ENCODE measurements at places on chromosomes 2 and 18.

DNA sequence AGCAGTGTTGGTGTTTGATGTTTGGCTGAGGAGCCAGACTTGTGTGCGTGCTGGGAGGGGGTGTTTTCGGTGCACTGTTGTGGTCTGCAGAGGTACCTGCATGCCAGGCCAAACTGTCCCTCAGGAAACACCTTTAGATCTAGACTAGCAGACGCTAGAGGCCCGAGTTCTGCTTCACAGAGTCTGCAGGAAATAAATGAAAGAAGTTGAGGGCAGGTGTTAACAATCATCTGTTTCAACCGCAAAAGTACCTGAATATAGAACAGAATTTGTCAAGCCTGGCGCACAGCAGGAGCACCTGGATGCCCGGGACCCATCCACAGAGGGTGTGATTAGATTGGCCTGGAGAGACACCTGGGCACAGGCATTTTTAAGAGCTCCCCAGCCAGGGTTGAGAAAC, 40.5 kb upstream of the REL start:
- no peak for DNase-seq

DNA sequence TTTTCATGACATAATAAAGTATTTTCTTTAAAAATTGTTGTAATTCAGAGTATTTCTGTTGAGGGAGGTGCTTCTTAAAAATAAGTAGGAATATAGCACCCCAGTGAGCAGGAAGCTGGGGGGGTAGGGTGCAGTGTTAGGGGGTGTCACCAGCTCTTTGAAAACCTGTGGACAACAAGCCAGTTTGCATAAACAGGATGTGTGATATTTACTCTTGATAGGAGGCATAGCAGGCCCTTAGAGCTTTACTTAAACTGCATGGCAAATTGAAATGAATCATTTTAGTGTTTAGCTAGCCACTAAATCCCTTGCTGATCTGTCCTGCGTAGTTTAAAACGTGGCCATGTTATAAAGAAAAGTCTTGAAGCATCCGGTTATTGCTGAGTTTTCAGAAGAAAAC, 8.4 kb downstream of the TGIF1 start:
- DNase-seq, result no peak

DNA sequence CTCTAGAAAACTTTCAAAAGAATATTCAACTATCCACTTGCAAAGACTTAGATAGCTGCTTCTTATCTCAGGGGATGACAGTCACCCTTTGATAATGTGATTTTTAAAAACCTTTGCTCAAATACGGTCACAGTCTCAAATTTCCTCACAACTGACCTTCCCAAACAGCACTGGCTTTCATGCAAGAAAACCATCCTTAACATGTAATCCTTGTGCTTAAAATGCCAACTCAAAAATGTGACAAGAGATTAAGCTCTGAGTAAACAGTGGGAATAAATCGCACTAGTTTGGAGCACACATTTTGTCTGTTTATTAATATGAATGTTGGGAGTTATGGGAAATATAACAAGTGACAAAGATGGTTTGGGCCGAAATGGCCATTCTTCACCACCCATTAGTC, 87.5 kb upstream of the CCBE1 start:
- no peak for DNase-seq

- no peak for DNase-seq
Measured at GRCh38 chr2:3238951-3239841, 138.4 kb downstream of the EIPR1 start.

- no peak for DNase-seq
Measured at GRCh38 chr2:11154016-11154922, 998 bp upstream of the SLC66A3 start.

DNA sequence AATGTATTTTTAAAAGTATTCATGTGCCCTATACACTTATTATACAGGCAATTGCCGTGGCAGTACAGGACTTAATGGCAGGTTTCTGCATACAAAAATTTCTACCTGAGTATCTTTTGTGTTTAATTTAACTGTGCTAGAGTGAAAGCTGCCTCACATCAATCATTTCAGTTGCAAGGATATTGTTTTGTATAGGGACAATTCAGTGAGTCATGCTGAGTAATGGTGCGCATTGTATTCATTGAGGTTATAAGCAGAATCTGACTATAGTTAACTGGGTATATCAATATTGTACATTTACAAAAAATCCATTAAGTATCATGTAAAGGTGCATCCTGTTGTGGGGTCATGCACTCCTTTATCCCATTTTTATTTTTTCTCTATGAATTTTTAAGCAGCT, 121.5 kb downstream of the GCA start:
- no peak for DNase-seq

GRCh38 chr2:40543381-40543780, 91.5 kb upstream of the SLC8A1 start:
- DNase-seq, result no peak

- DNase-seq, result no peak
Measured at GRCh38 chr18:34772887-34773286, 62.8 kb downstream of the DTNA start.

- DNase-seq, result no peak
Measured at GRCh38 chr2:145728511-145728910, 1208.6 kb upstream of the ZEB2 start.

DNA sequence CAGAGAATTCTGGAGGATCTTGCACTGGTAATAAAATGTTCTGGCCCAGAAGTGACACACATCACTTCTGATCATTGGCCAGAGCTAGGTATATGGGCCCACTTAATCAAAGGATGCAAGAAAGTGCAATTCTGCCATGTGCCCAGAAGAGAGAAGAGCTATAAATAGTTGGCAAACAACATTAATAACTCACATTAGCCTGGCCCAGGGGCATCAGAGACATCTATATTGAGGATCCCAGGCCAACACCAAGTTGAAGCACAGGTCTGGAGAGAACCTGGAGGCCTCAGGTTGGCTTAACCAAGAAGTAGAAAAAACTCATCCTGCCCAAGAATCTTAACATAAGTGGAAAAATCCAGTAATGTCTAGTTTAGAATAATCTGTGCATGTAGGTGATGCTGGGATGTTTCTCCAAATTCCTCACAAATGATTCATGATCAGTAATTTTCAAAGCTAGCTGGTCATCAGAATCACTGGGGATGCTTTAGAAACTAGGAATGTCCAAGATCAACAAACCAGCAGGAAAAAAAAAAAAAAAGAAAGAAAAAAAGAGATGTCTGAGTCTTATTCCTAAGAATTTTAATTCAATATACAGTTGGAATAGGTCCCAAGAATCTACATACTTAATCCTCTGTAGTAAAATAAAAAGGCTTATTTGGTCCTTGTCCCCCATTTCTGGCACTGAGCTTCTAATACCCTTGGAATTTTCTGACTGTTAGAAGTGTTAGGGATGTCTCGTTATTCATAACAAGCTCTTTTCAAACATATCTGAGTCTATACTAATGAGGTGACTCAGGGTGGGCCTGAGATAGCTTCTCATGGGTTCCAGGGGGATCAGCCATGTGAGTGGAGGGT, 35.0 kb upstream of the EVA1A start:
- DNase-seq, result no peak

GRCh38 chr18:36366994-36367839, 69.7 kb downstream of the FHOD3 start:
- DNase-seq, result no peak

DNA sequence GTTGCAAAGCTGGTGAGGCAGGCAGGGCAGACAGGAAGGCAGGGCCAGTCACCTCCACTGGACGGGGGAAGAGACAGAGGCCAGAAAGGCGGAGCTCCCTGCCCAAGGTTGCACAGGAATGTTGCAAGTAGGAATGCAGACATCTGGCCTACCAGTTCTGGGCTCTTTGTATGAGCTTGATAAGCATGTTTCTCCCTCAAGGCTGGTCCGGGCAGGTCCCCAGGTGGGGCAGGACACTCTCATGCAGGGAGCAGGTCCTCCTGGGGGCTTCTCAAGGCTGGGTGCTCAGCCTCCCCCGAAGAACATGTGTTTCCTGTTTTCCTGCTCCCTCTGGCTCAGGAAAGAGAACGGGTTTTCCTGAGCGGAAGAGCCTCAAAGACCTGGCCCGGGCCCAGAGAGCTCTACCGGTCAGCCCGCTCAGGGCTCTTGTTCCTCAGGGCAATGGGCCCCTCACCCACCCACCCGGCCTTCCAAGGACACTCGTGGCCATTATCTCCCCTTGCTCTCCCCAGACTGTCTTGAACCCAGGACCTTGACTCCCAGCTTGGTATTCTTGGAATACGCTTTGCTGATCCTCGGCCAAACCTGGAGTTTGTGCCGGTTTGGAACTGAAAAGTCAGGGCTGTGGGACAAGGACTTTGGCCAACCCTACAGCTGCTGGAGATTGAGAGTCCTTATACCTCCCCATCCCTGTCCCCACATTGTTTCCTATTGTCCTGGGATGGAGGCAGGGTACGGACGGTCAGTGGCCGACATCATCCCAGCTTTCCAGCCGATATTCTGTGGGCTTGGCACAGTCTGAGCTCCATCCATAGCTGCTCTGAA, 87.7 kb upstream of the HAAO start:
- DNase-seq, result no peak

DNA sequence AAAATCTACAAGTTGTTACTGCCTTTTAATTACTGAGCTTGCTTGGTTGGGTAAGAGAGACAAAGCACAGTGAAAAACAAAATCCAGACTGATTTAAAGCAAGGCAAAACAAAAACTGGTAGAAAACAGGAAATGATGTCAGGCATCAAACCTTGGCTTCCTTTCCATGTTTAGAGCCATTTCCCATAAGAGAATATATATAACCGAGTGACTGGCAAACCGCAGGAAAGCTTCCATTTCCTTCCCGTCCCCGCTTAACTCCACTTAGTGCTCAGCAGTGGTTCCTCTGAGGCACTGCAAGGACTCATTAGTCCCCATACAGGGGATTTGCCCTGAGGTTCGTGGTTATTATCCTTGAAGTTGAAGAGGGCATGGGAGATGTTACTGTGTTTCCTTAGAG, 446.3 kb downstream of the LPIN1 start:
- DNase-seq, result no peak

GRCh38 chr2:196284866-196285557, 113.6 kb upstream of the STK17B start:
- no peak for DNase-seq

- no peak for DNase-seq
Measured at GRCh38 chr2:158724803-158725381, 70.2 kb upstream of the DAPL1 start.

GRCh38 chr2:133331436-133331835, 236.8 kb downstream of the NCKAP5 start:
- no peak for DNase-seq

- DNase-seq, result peak; percentile 4
Measured at GRCh38 chr18:41674506-41674905, 280.5 kb upstream of the PIK3C3 start.

GRCh38 chr2:147355706-147356105, 489.1 kb upstream of the ACVR2A start:
- no peak for DNase-seq

DNA sequence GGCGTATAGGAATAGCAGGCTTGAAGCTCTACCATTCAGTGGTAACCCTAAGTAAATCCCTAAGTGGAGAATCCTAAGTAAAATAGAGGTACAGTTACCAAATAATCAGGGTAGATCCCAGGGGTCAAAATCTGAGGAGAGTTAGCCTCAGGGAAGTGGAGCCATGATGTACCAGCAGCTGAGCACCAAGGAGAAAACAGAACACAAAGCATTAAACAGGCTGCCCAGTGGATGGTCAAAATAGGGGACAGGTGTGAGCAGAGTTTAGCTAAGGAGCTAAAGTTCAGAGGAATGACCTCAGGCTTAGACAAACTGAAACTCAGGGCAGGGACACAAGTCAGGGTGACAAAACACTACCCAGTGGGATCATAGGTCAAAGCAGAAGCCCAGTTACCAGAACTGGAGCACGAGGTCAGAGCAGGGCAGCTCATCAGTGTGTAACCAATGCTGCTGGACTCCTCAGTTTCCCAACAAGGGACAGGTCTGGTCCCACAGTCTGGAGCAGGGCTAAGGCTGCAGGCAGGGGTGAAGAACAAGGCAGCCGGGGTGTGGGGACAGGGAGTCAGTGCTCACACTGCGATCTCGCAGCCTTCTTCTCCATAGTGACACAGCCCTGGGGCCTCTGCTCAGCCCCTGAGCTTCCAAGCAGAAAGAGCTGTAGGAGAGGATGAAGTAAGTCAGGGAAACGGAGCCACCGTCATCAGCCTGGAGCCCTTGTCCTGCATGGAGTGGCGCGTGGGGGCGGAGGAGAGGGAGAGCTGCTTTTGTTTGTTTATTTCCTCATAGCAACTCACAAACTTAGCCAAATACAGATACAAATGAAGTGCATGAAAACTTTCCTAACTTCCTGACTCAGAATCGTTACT, 264.0 kb downstream of the MREG start:
- no peak for DNase-seq

GRCh38 chr18:13577781-13578180, 148.6 kb downstream of the FAM210A start:
- DNase-seq, result no peak

- no peak for DNase-seq
Measured at GRCh38 chr2:19104503-19104902, 253.9 kb downstream of the OSR1 start.

DNA sequence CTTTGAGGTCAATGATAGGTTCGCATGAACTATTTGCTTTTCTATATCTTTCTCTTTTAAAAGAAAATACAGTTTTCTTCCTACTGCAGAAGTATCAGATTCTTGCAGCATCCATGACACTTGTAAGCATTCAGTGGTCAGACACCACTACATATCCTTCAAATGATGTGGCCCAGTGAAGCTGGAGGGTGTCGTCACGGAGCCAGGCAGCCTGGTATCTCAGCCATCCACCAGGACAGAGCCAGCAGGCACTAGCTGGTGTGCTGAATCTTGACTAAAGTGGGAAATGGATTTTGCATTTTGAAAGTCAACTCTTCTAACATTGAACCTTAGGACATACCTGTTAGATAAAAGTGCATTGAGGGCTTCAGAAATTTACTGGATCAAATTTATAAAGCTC, 5.4 kb downstream of the KLHL14 start:
- DNase-seq, result no peak

GRCh38 chr18:40832362-40832761, 1122.7 kb upstream of the PIK3C3 start:
- DNase-seq, result no peak

DNA sequence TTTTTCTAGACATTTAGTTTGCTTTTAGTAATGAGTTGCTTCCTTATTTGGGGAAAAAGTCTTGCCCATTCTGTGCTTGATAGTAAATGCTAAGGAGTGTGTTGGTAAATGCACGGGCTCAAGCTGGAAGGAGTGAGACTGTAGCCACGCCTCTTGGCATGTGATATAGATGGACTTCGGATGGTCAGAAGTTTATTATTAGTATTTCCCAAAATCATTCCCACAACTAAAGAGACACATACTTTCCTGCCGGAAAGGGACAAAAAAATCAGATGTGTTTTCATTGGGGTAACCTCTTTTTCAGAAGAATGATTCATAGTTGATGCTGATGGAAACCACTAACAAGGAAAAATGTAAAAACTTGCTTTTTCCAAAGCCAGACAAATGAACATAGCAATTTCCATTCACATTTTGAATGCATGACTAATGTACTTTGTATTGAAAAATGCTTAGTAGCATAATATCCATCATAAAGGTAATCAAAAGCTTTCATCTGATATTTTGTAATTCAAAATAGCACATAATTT, 133.2 kb downstream of the ZNF532 start:
- DNase-seq, result no peak

- DNase-seq, result no peak
Measured at GRCh38 chr2:54528311-54528955, 72.3 kb downstream of the SPTBN1 start.

DNA sequence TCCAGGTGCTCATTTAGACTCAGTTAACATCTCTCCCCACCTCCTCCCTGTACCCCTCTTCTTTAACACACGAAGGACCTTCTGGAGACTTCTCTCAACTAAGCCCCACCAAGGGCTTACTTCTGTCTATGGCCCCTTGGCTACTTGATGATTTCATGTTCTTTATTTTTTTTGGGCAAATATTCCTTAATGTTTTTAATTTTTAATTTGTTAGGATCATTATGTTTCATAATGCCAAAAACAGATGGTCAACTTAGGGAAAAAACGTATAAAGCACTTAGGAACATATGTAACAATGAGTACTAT, 25.9 kb downstream of the IL37 start:
- DNase-seq, result no peak
